HuH-7 (cell line): ENCODE measurements at places on chromosomes 2 and 18.

DNA sequence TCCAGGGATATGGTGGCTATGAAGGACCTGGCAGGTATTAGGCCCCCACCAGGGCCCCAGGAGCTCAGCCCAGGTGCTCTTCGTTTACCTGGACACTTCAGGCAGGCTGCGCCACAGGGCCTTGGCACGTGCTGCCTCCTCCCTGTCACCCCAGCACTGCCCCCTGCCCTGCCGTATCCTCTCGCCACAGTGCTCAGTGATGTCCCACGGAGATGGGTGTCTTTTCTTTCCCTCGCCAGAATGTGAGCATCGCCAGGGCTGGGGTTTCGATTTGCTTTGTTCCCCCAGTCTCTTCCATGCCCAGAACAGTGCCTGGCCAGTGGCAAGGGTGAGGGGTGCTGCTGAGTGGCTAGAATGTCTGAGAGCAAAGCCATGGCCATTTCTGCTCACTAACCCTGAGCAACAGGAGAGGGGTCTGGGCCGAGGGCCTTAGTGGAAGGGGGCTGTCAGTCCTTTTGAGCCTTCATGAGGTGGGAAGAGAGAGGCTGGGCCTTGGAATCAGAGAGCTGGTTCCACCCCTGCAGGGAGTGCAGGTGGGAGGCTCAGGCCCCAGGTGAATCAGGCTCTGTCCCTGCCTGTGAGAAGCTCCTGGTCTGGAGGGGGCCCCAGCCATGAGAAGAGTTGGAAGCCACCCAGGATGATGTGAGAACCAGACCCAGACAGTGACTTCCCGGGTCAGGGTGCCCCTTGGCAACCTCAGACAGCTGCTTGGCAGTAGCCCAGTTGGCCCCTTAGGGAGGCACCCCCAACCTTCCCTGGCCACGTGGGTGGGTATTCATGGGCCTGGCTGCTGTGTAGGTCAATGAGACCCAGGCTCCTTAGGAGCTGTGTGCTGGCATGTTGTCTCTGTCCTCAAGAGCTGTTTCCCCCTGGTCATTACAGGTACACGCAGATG lies 129.9 kb upstream of the HS6ST1 start:
- no peak for DNase-seq

GRCh38 chr2:164782323-164782722 lies 59.3 kb downstream of the COBLL1 start:
- DNase-seq = no peak

GRCh38 chr18:2982452-2983269 lies 30.3 kb downstream of the LPIN2 start:
- DNase-seq = no peak

- DNase-seq = no peak
Measured at GRCh38 chr2:68340226-68341061, 20.7 kb upstream of the CNRIP1 start.

DNA sequence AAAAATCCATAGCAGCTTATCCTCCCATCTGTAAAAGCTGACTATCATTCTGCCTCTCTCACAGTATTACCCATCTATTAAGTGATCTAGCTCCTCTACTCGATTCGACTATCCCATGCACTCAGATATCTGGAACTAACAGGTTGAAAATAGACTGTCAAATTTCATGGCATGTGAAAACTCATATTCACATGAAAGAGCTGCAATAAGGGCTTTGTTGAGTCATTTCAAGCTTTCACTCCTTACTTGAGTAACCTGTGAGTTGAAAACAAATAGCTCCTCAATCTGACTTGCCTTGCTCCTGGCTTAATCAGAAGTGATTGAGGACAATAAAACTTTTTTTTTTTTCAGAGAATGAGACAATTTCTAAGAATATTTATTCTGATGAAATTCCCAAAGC lies 192.4 kb upstream of the ERBB4 start:
- DNase-seq = no peak

GRCh38 chr18:72160510-72161445 lies 383.4 kb downstream of the CBLN2 start:
- no peak for DNase-seq

DNA sequence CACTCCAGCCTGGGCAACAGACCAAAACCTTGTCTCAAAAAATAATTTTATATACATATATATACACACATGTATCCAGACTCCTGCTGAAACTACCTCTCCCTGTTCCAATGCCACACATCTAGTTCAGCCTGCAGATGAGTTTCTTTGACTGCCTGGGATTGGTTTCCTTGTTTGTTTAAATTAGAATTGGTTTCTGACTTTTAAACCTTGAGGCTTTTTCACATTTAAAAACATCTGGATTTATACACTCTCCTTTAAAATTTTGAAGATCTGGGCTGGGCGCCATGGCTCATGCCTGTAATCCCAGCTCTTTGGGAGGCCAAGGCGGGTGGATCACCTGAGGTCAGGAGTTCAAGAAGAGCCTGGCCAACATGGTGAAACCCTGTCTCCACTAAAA lies 21.8 kb upstream of the CXCR1 start:
- no peak for DNase-seq

- DNase-seq = no peak
Measured at GRCh38 chr2:197327472-197328098, 17.0 kb upstream of the ANKRD44 start.
